ENCODE measurements at places on chromosomes 5 and 9.
A peak's percentile ranks its signal among the peaks of the same experiment; 100 is the strongest.

GRCh38 chr5:139038613-139039305 is 159.4 kb downstream of the SIL1 start:
- DNase-seq, result no peak

DNA sequence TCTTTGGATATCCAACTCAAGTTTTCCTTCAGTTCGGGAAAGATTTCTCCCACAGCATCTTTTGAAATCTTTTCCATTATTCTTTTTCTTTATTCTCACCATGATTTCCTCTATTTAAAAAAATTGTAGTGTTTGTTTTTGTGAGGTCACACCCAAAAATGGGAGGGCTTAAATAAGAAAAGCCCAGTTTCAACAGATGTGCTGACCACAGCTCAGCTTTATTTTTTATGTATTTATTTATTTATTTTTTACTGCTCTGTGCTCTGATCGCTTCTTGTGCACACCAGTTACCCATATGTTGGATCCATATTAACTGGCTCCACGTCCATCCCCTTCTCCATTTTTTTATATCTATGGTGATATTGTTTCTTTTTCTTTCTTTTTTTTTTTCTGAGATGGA is 20.3 kb downstream of the GFPT2 start:
- DNase-seq, result peak; percentile 27

GRCh38 chr9:133490201-133490681 is 11.3 kb upstream of the SLC2A6 start:
- DNase-seq, result no peak

DNA sequence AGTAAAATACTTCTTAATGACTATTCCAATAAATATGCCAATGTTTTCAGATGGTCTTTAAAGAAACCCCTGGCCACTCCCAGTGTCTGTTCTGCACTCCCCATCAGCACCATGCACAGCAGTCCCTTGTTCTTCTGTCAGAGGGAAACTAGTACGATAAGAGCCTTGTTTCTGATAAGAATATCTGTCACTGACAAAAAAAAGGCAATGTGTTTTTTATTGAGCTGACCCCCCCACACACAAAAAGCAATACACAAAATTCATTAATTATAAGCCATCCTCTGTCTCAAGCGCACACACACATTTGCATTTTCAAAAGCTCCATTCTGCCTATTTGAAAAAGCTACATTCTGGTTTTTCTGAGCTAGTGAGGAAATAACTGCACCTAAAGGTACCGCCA is 119.1 kb downstream of the ENC1 start:
- DNase-seq, result no peak

GRCh38 chr5:107937204-107937603 is 266.5 kb upstream of the EFNA5 start:
- no peak for DNase-seq

DNA sequence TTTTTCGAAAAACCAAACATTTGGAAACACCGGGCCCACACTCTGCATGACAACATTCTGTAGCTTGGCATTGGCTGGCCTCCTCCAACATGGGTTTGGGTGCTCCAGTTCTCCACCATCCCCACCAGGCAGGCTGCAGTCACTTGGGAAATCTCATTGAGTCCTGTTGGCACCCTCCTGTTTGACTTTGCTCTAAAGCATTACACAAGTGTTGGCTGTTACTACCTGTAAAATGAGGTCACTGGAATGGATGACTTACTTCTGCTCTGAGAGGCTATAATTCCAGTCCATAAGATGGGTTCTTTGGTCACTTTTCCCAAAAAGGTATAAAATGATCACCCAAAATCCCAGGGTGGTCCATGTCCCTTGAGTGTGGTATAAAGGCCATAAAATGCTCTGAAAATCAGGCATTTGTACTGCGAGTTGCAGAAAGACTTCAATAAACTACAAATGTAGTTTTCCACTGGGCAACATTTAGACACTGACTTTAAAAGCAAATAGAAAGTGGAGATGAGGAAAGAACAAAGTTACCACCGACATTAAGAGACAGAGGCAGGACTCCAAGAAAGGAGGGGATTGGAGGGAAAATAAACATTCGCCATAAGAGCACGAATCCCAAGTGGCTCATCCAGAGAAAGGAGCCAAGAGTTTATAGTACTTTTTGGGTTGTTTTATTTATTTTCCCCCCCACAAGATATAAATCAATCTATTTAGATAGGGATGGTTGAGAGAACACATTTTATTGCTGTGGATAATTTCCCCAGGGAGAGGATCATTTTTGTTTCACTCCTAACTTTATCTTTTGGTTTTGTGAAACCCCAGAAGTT is 295.1 kb downstream of the TLE1 start:
- no peak for DNase-seq

GRCh38 chr5:127998950-127999615 is 84.5 kb upstream of the SLC12A2 start:
- no peak for DNase-seq

DNA sequence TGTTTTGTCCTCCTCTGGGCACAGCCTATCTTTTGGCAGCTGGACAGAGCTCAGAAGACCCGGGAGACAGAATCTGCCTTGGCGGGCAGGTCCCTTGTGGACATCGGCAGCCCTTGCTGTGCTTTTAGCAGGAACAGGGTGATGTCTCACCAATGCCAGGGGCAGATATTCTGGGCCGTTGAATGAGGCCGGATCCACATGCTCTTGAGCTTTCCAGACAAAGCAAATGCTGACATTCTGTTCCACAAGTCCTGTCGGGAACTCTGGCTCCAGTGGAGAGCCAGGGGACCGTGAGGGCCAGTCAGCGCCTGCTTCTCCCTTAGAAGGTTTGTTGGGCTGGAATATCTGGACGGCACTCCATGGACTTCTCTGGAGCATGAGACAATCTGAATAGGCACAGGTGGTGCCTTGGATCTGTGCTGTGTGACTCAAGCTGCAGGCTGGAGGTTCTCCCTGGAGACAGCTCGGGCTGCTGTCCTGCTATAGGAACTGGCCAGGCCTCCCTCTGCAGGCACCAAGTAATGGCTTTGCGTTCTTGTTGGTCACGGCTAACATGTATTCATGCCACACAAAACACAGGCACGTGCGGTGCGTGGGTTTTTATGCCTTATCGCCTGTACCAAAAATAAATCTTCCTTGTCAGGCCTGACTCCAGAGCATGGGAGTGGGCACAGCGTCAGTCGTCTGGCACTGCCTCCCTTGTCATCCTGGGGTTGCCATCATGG is 80.3 kb downstream of the GADD45G start:
- DNase-seq, result no peak

GRCh38 chr5:28914297-28914696 is 1875.9 kb upstream of the CDH9 start:
- DNase-seq, result no peak

GRCh38 chr9:136052472-136052880 is 42.6 kb downstream of the NACC2 start:
- peak; percentile 43 for DNase-seq

DNA sequence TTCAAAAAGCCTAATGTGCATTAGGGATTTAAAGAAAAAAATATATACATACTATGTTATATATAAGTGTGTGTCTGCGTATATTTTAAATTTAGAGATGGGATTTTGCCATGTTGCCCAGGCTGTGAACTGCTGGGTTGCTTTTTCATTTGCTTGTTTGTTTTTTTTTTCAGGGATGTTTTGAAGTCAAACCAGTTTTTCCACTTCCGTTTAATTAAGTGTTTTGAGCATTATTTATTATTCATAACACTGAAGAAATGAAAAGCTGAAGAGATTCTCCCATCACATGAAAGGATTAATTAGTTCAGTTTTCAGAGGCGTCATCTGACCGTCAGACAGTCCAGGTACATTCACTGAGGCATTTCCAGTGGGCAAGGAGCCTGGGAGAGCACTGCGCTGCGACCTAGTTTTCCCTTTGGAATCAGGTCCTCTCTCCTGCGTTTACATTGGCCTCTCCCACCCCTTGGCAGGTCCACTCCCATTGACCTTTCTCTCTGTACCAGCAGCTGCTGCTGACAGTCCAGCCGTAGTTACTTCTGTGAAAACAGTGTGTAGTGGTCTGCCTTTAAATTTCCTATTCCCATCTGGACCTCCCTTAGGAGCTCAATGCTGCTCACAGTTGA is 26.0 kb downstream of the ARRDC3 start:
- no peak for DNase-seq

- peak; percentile 42 for DNase-seq
Measured at GRCh38 chr5:128304088-128304487, 220.5 kb downstream of the SLC12A2 start.

DNA sequence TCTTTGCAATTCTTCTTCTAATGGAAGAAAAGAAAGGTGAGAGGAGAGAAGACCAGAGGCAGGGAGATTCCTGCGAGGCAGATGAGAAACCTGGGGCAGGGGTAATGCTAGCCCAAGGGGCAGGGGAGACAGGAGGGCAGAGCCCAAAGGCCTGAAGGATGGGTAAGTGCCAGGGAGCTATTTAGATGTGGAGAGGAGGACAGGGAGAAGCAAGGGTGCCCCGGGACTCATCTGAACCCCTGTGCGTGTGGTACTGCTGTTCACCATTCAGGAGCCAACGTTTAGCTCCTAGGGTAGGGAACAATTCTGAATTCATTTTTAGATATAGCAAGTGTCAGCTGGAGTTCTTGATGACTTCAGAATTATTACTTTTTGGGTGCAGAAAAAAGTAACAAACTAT is 122.7 kb upstream of the ALDH1B1 start:
- no peak for DNase-seq

DNA sequence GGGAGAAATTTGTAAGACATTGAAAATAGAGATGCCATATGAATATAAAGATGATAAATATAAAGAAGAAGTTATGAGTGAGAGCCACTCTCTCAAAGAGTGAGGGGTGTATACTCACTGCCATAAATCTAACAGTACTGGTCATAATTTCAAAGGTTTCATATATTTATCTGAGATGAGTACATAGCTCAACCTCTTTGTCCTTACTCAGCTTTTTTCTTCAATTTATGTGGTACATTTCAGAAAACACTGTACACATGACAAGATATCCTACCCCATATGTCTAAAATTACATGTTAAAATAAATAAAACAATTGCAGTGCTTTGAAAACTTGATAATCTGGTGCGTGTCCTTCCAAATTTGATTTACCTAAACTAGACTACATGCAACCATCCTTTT is 5.2 kb upstream of the MCC start:
- DNase-seq, result no peak

DNA sequence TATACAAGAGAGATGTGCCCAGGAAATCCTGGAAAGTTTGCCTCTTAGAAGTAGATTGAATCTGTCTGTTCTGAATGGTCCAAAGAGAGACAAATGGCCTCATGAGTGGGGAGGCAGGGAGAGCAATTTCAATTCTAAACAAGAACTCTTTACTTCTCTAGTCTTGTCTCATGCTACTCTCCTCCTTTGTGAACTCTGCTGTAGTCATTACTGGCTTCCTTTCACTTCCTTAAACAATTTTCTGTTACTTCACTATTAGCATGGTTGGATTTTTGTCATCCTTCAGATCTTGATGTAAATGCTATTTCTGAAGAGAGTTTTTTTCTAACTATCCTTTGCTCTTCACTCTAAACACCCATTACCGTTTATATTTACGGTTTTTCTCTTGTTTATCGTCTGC is 54.0 kb upstream of the GRIN3A start:
- DNase-seq, result no peak

- DNase-seq, result no peak
Measured at GRCh38 chr5:179696603-179697002, 2.2 kb upstream of the CANX start.

DNA sequence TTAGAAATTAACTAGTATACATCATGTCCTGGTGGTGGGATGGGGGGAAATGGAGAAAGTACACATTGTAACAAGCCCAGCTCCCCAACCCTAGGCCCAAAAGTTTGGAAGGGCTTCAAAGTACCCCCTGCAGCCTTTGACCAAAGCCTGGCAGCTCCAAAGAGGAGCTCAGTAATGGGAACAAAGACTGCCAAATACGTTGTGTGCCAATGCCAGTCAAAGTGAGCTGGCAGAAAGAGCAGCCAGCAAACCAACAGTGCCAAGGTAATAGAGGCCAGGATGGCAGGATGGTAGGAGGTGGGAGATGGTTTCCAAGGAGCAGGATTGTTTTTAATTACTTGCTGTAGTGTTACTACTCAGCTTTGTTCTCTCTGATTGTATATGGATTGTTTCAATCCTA is 248.3 kb downstream of the COX7C start:
- no peak for DNase-seq

- peak; percentile 15 for DNase-seq
Measured at GRCh38 chr5:96439477-96440184, 6.6 kb upstream of the PCSK1 start.

DNA sequence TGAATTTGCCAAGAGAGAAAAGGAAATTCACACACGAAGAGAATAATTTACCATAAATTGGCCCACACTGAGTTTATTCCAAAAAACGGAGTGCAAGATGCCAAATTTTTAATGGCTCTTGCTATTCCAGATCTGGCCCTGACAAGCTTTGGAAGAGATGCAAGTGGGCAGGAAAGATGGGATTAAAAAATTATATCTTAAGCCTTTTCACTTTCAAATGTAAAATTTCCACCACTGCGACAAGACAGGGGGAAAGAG is 352.4 kb downstream of the GLIS3 start:
- DNase-seq, result no peak

DNA sequence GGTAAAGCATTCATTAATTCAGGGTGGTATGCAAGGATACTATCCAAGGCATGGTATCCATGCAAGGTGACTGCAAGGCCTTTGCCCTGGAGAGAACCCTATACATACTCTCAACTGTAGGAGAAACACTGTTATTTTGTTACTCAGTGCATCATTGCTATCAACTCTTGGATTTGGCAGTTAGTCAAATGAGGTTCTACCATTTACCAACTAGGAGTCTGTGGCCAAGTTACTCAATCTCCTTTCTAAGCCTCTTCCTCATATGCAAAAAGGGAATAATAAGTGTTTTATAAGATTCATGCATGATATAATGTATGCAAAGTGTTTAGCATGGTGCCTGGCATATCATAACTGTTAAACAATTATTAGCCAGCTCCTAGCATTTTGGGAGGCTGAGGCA is 4.0 kb downstream of the PCDHGC3 start:
- DNase-seq, result peak; percentile 43

DNA sequence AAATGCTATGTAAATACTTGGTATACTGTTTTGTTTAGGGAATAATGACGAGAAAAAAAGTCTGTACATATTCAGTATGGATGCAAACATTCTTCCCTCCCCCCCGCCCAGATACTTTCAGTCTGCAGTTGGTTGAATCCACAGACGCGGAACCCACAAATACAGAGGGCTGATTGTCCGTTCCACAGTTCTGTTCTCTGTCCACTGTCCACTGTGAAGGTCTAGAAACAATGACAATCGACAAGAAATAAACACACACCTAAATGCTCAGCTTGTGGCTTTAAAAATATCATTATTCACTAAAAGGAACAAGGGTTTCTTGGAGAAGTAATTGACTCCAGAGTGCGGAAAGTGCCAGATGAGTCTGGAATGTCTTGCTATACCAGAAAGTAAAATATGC is 109.1 kb downstream of the TMEM161B start:
- no peak for DNase-seq

DNA sequence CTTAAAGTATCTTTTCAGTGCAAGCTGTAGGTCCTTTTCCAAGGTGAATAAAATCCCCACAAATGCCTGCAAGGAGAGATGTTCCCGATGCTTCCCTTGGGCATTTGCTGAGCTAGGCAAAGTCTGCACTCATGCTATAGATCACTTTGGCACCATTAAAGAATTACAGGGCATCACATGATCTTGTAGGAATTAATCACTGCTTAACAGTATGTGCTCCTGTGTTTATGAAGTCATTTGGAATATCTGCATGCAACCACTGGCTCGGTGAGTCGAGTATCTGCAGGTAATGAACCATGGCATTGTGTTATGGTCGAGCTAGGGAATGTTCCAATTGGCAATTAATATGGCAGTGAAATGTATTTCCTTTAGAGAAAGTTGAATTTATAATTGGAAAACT is 615.1 kb downstream of the TLE1 start:
- DNase-seq, result no peak

GRCh38 chr5:173237143-173237874 is 2.3 kb upstream of the NKX2-5 start:
- no peak for DNase-seq
